HL-60 (cell line): ENCODE measurements at places on chromosomes 6 and 20.

DNA sequence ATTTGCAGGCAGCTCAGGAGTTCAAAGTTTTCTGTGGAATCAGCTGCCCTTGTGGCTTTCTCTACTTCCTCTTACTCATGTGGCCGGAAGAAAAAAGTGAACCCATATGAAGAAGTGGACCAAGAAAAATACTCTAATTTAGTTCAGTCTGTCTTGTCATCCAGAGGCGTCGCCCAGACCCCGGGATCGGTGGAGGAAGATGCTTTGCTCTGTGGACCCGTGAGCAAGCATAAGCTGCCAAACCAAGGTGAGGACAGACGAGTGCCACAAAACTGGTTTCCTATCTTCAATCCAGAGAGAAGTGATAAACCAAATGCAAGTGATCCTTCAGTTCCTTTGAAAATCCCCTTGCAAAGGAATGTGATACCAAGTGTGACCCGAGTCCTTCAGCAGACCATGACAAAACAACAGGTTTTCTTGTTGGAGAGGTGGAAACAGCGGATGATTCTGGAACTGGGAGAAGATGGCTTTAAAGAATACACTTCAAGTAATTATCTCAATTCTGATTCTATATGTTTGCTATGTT lies 1.1 kb downstream of the MGME1 start:
- DNase-seq, result peak; percentile 78

DNA sequence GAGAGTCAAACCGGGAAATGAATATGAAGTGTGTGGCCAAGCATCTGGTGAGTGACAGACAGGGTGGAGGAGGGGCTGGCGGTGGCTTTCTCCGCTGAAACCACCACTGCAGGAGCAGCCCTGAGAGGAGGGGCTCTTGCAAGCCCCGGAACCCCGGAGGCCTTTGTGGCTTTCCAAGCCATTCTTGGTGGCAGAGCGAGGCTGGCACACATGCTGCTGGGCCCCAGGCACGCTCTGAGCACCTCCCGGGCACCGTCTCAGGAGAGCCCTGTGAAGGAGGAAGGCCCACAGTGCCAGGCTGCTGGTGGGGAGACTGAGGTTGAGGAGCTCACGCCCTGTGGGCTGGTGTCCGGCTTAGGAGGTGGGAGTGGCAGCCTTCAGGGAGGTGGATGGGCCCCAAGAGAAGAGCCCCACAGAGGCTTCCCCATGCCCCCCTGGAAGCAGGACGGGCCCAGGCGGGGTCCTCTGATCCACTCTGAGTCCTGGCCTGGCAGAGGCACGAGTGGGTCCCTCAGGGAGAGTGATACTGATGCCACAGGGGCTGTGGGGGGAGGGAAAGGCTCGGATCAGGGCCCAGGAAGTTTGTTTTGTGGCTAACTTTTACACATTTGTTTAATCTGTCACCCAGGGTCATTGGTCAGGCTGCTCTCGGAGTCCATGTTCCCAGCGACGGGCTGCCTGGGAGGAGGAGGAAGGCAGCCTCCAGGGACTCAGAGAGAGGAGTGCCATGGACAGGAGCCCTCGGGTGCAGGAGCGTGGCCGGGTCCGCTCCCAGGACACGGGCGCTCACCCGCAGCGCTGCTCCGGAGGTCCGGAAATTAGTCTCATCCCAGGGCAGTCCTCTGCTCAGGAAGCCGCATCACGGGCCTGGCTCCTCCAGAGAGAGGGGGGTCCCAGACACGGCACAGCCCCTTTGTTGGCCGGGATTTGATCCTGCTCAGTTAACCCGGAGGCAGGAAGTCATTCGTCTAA lies 170.7 kb downstream of the ERMARD start:
- DNase-seq, result peak; percentile 20

DNA sequence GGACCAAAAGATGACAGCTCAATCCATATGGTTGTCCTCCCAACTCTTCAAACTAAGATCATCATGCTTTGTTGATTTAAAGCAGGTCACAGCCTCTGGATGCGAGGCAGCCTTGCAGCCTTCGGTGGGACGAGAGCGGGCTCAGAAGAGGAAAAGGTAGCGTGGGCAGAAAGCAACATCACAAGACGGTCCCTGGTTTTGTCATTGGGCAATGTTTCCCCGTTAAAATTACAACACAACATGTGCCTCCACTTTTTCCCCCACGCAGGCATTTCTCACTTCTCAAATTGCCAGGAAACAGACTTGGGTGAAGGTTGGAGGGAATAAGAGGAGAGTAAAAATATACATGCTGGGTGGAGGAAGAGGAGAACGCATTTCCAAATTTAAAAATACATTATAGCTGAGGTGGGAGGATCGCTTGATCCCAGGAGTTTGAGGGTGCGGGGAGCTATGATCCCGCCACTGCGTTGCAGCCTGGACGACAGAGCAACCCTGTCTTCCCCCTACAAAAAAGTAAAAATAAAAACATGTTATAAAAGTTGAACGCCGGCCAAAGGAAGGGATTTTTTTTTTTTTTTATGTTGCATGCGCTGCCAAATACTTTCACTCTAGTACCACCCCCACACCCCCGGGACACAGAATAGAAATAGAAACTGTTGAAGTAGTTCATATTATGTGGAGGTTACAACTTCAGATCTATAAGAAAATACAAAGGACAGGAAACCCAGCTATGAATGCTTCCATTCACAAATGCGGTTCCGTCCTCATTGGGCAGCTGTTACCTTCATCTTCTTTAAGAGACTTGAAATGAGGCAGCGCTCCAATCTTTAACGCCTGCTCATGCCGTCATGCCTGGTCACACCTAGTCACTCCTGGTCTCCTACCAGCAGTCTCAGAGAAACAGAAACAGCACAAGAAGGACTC lies 13.9 kb upstream of the NAA20 start:
- peak; percentile 77 for DNase-seq

GRCh38 chr20:47035026-47035590 lies 140.5 kb downstream of the EYA2 start:
- DNase-seq, result no peak

DNA sequence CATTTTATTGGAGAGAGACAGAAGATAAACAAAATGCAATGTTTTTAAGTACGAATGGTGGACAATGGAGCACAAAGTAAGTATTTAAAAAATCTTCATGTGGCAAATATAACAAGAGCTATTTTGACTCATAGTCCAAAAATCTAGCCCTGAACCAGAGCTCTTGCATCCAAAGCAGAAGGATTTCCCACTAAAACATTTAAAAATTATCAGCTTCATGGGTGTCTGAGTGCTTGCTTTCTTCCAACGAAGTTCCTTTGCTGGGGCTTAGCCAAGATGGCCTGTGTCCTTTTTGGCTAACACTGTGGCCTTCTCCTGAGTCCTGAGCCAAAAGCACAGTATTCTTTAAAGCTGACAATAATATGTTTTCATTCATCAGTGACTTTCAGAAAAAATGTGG lies 161.7 kb downstream of the RIMS1 start:
- DNase-seq, result no peak

GRCh38 chr6:77816766-77817270 lies 164.0 kb downstream of the MEI4 start:
- no peak for DNase-seq

GRCh38 chr6:41155132-41155805 lies 1.1 kb upstream of the TREML1 start:
- no peak for DNase-seq

GRCh38 chr6:132751306-132751705 lies 6.4 kb downstream of the VNN2 start:
- DNase-seq, result no peak

DNA sequence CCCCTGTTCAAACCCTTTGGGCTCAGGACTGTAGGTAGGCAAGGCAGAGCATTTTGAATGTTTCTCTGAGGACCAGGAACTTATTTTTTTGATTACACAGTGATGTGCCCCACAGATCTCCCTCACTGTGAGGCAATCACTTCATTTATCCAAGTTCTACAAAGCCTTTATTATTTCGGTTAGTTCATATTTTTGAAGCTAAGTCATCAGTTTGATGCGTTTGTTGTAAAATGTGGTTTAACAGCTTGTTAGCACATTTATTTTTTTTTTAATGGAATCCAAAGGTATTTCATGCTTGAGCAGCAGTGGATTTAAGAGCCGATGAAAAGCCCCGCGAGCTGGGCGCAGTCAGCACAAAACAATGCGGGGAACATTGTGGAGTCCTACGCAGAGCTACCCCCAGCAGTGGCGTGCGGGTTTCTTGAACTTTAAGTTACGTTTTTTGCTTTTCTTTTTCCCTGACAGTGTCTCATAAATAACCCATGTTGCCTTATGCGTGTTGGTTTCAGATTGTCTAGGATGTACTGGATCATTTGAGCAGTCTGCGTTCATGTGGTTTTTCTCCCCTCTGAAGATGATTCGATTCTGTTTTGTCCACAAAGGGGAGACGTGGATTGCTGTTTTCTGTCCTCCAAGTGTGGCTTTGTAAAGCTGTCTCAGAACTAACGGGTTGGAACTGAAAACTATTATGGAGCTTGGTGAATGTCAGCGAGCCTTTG lies 233.6 kb upstream of the BMP2 start:
- no peak for DNase-seq

DNA sequence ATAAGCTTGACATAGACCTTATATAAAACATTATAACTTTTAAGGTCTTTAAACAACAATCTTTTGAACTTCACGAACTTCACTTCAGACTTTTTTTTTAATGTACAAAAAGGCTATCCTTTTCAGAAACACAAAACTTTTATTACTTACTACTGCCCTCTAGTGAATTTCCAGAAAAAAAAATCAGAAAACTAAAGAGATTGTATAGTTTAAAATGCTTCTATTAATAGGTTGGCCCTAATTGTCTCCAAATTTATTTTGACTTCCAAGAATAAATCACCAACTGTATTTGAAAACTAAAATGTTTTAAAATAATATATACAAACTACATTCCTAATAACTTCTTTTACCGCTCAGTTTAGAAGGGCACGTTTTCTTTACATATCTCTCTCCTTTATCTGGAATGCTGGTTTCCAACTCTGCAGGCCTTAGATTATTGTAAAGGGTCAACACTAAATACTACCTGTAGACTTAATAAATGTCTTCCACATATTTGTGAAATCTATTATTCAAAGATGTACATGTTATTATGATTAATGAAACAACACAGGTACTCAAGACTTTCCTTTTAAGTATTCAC lies 66.8 kb downstream of the LMBRD1 start:
- DNase-seq, result no peak

GRCh38 chr20:35434085-35435005 lies 3.7 kb downstream of the GDF5 start:
- DNase-seq, result no peak

DNA sequence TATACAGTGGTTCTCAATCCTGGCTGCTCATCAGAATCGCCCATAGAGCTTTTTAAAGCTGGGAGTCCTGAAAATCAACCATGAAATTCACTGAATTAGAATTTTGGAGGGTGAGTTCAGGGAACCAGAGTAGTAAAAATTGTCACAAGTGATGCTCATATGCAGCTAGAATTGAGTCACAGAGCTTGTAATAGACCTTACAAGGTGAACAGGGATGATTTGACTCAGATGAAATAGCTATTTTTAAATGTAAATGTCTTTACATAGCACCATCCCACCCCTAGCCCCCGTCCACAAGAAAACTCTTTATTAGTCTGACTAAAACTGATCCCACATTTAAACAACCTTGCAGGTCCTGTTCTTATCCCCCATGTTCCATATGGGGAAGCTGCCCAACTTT lies 531.7 kb downstream of the LMBRD1 start:
- no peak for DNase-seq

- DNase-seq, result no peak
Measured at GRCh38 chr6:127460465-127460864, 1.3 kb upstream of the KIAA0408 start.

GRCh38 chr20:1686151-1686748 lies 28.7 kb upstream of the SIRPG start:
- no peak for DNase-seq

DNA sequence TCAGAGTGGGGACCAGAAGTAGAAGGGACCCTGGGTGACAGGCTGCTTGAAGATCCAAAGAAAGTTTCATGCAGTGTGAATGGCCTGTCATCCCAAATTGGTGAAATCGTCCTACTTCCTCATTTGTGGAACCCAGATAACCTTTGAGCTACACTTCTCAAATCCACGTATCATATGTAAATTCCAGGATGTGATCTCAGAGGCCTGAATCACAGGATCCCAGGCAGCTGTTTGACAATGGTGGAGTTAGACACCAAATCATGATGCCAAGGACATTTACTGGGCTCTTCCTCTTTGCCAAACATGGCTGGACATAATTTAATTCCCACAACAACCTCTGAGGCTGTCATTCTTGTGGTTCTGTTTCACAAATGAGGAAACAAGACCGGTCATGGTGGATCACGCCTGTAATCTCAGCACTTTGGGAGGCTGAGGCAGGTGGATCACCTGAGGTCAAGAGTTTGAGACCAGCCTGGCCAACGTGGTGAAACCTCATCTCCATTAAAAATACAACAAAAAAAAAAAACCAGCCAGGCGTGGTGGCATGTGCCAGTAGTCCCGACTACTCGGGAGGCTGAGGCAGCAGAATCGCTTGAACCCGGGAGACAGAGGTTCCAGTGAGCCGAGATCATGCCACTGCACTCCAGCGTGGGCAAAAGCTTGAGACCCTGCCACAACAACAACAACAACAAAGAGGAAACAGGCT lies 39.9 kb upstream of the TTPAL start:
- DNase-seq, result no peak

- DNase-seq, result no peak
Measured at GRCh38 chr6:72857791-72858585, 236.1 kb downstream of the KCNQ5 start.

DNA sequence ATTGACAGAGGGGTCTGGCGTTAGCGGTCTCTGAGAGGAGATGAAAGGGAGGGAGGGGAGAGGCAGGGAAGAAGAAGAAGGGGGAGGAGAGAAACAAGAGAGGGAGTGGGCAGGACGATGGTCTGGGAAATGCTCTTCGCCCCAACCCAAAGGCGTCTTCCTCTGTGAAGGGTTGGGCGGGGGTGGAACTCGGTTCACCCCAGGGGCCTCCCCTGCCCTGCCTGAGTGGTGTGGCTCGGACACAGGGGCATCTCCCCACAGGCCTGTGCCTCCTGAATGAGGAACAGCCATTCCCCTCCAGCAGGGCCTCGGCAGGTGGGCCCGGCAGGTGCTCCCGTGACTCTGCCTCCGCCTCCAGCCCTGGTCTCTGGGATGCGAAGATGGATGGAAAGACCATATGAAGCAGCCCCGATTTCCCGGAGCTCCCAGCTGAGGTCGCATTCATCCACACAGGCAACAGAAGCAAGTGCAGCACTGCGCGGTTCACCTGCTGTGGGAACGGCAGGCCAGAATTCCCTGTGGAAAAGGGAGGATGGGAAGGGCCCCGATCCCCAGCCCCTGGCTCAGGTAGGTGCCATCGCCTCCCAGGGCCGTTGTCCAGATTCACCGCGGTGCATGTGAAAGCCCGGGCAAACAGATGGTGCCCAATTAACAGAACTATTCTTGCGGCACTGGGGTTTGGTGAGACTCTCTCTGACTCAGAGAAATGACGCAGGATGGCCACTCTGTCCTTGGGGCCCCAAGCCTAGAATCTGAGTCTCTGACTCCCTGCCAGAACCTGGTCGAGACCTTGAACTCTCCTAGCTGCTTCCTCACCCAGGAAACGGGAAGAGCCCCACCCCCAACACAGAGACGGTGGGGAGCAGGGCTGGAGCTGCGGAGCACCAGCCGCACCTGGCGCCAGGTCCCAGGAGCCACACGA lies 29.4 kb upstream of the RPS6KA2 start:
- DNase-seq, result no peak

DNA sequence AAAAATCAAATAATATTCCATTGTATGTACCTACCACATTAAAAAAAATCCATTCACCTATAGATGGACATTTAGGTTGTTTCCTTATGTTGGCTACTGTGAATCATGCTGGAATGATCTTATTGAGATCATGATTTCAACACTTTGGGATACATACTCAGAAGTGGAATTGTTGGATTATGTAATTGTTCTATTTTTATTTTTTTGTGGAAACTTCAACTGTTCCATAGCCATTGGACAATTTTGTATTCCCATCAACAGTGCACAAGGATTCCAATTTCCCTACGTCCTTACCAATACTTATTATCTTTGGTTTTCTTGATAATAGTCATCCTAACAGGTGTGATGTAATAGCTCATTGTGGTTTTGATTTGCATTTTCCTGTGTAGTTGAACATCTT lies 834.0 kb downstream of the MAFB start:
- DNase-seq, result no peak
